ENCODE measurements at places on chromosomes 3 and 15. TPM values are rescaled to one million over a fixed set of nuclear protein-coding genes. Genes with fewer than 3 reads are reported as not detected.

Gene HIGD2B
- total RNA-seq = not detected

Gene SLC28A1
- total RNA-seq = not detected

Gene GOLGA8J
- 0.20 TPM for total RNA-seq

GRCh38 chr15:67839499-67839928 lies 331 bp downstream of the RNU6-1 start:
- H3K4me1 ChIP-seq = peaks cover 45% of the 10 kb centered on the region
- peaks cover 30% of the 10 kb centered on the region for H3K27me3 ChIP-seq
- peak overlapping the region; percentile 5 for H3K27ac ChIP-seq
- DNase-seq = peak; percentile 53
- peak overlapping the region; percentile 9 for H3K4me3 ChIP-seq

DNA sequence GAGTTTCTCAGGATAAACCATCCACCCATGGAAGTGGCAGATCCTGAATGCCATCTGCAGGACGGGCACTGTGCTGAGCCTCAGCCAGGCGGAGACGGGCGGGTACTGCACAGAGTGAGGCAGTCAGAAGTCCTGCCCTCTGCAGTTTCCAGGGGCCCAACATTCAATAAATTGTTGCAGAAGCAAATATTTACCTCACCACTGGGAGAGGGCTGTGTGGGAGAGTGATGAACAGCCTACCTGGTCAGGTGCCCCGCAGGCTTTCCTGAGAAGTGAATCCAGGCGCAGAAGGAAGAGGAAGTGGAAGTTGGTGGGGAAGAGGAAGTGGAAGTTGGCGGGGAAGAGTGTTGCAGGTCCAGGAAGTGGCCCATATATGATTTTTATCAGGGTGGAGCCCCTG lies 100.8 kb downstream of the SLCO3A1 start:
- DNase-seq = no peak
- peaks cover 24% of the 10 kb centered on the region for H3K4me1 ChIP-seq
- no peaks in the 10 kb centered on the region for H3K27me3 ChIP-seq
- H3K36me3 ChIP-seq = no peaks in the 10 kb centered on the region

- H3K4me1 ChIP-seq = no peaks in the 10 kb centered on the region
- H3K36me3 ChIP-seq = no peaks in the 10 kb centered on the region
- no peak overlapping the region for H3K27ac ChIP-seq
- no peak overlapping the region for H3K4me3 ChIP-seq
- H3K27me3 ChIP-seq = no peaks in the 10 kb centered on the region
- DNase-seq = no peak
These were observed 195.1 kb downstream of the DTWD1 start for GRCh38 chr15:49815950-49816349.

Gene SCAANT1
- not detected for total RNA-seq

Gene EID1
- 139 TPM for total RNA-seq

Gene CLN6
- 47.1 TPM for total RNA-seq

GRCh38 chr3:184523825-184524615 lies 37.6 kb upstream of the EPHB3 start:
- DNase-seq = no peak
- peaks cover 70% of the 10 kb centered on the region for H3K27me3 ChIP-seq
- H3K36me3 ChIP-seq = no peaks in the 10 kb centered on the region
- H3K4me1 ChIP-seq = peaks cover 9% of the 10 kb centered on the region

Gene GPR62
- not detected for total RNA-seq

- no peaks in the 10 kb centered on the region for H3K4me1 ChIP-seq
- no peak overlapping the region for H3K4me3 ChIP-seq
- no peak for DNase-seq
- H3K27me3 ChIP-seq = no peaks in the 10 kb centered on the region
These were observed 37.8 kb downstream of the CFAP100 start for GRCh38 chr3:126432361-126433104.

- no peak for DNase-seq
- H3K27me3 ChIP-seq = no peaks in the 10 kb centered on the region
- H3K4me3 ChIP-seq = no peak overlapping the region
- no peak overlapping the region for H3K27ac ChIP-seq
- H3K4me1 ChIP-seq = no peaks in the 10 kb centered on the region
- H3K36me3 ChIP-seq = no peaks in the 10 kb centered on the region
These were observed 19.3 kb upstream of the ATP10A start for GRCh38 chr15:25882466-25882865.

Gene CDHR4
- 7.8 TPM for total RNA-seq

Gene SUSD5
- 2.9 TPM for total RNA-seq

DNA sequence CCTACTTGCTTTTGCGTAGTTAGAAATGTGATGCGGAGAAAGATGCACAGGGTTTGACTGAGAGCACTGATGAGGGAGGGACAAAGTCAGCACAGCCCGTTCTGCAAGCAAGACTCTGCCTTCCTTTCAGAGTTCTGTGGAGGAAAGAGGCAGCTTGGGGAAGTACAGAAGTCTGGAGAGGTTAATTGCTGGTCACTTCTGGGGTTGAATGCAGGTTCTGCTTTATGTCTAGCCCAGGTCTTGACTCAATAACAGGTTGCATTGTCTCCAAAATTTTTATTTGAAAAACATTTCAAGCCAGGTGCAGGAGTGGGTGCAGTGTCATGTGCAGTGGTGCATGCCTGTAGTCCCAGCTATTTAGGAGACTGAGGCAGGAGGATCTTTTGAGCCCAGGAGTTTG lies 461.7 kb downstream of the NR2F2 start:
- DNase-seq = no peak
- no peak overlapping the region for H3K4me3 ChIP-seq
- no peak overlapping the region for H3K27ac ChIP-seq
- no peaks in the 10 kb centered on the region for H3K36me3 ChIP-seq

DNA sequence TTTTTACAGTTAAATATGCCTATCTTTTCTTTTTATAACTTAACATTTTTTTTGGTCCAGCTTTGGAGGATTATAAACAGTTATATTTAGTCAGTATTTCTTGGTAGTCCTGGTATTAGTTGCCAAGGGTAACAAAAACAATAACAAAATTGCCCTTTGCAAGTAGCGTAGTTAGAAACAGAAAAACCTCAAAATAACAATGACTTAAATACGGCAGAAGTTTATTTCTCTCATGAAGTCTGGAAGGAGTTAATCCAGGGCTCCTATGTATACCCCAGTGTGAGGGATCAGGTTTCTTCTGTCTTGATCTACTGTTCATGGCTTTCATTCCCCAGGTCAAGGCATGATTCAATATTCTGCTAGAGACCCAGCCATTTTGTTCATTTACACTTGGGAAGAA lies 14.1 kb upstream of the MYH15 start:
- H3K36me3 ChIP-seq = no peaks in the 10 kb centered on the region
- no peak overlapping the region for H3K4me3 ChIP-seq
- no peaks in the 10 kb centered on the region for H3K4me1 ChIP-seq
- peak; percentile 15 for DNase-seq

GRCh38 chr3:28267984-28268849 lies 26.8 kb downstream of the CMC1 start:
- no peaks in the 10 kb centered on the region for H3K27me3 ChIP-seq
- DNase-seq = no peak
- H3K36me3 ChIP-seq = peaks cover 4% of the 10 kb centered on the region
- no peak overlapping the region for H3K27ac ChIP-seq

DNA sequence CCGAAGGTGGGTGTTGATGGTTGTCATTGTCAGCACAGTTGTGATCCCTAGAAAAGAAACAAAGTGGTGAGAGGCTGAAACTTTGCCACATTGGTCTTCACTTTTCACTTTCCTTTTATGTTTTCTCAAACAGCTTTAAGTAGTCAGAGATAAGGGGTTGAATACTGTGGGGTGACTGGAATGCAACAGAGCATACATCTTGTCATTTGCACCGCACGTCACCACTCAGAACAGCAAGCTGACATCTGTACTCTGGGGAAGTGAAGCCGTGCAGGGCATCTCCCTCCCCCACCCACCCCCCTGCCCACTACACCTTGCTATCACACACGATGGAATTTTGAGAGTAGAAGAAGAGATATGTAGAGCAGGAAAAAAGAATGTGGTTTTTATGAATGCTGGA lies 211.7 kb downstream of the GABRB3 start:
- no peak overlapping the region for H3K27ac ChIP-seq
- H3K36me3 ChIP-seq = no peaks in the 10 kb centered on the region
- H3K4me1 ChIP-seq = no peaks in the 10 kb centered on the region
- no peaks in the 10 kb centered on the region for H3K27me3 ChIP-seq
- DNase-seq = no peak
- no peak overlapping the region for H3K4me3 ChIP-seq

DNA sequence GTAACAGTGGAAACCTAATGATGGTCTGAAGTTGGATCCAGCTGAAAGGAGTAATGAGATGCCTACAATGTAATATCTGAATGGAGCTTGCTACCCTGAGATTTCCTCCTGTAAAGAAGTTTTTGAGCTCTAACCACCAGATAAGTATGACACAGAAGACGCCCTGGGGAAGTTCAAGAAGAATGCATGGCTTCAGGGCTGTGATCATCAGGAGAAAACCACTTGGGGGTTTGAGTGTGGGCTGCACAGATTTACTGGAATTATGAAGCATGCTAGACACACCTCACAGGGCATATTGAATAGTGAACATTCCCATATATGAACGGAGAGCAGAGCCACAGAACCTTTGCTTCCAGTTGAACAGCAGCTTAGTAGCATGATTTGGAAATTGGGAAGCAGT lies 10.6 kb upstream of the CCDC80 start:
- H3K36me3 ChIP-seq = no peaks in the 10 kb centered on the region
- no peaks in the 10 kb centered on the region for H3K27me3 ChIP-seq
- no peak for DNase-seq

Gene ATG3
- 54.9 TPM for total RNA-seq

GRCh38 chr3:50160561-50160983 lies 5.4 kb downstream of the SEMA3F start:
- DNase-seq = no peak
- H3K27me3 ChIP-seq = no peaks in the 10 kb centered on the region
- H3K36me3 ChIP-seq = peaks cover 4% of the 10 kb centered on the region
- H3K27ac ChIP-seq = peak overlapping the region; percentile 62
- peaks cover 59% of the 10 kb centered on the region for H3K4me1 ChIP-seq
- no peak overlapping the region for H3K4me3 ChIP-seq

GRCh38 chr15:43878446-43878845 lies 51.6 kb downstream of the WDR76 start:
- H3K36me3 ChIP-seq = no peaks in the 10 kb centered on the region
- no peak overlapping the region for H3K4me3 ChIP-seq
- H3K27me3 ChIP-seq = no peaks in the 10 kb centered on the region

Gene SLCO3A1
- total RNA-seq = 56.3 TPM

DNA sequence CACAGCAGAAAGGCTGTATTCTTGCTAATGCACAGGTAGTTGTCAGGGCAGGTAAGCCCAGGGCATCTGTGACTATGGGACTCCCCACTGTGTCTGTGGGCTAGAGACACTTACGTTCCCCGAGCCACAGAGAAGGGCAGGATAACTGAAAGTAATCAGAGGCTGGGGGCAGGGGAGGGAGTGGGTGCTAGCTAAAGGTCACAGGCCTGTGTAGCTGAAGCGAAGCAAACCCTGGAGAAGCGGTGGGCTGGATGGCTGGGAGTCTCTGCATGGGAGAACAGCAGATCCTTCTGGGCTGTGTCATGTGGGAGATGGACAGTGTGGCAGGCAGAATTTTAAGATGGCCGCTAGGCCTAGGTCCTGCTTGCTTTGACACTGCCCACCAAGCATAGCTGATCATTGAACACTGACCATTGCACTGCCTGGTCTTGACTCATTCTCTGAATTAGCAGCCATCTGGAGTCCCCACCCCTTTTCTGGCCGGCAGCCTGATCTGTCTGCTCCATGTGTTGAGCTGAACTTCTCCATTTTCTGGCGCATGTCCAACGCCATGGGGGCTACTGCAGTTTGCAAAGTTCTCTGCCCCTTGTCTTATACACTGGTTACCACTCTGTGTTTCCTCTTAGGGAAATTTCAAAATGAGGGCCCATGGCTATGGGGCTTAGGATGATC lies 110.0 kb downstream of the DGKG start:
- no peak overlapping the region for H3K4me3 ChIP-seq
- H3K27me3 ChIP-seq = no peaks in the 10 kb centered on the region

- no peaks in the 10 kb centered on the region for H3K4me1 ChIP-seq
- no peak overlapping the region for H3K27ac ChIP-seq
These were observed 35.2 kb downstream of the PYGO1 start for GRCh38 chr15:55552926-55553325.

GRCh38 chr3:119294696-119295671 lies 801 bp downstream of the ARHGAP31 start:
- H3K27ac ChIP-seq = peak overlapping the region; percentile 99
- peak overlapping the region; percentile 83 for H3K4me3 ChIP-seq
- DNase-seq = peak; percentile 65
- no peaks in the 10 kb centered on the region for H3K27me3 ChIP-seq

- DNase-seq = no peak
- H3K27me3 ChIP-seq = peaks cover 3% of the 10 kb centered on the region
- no peak overlapping the region for H3K27ac ChIP-seq
- H3K36me3 ChIP-seq = no peaks in the 10 kb centered on the region
These were observed 79.0 kb upstream of the ARRDC4 start for GRCh38 chr15:97881346-97881965.

DNA sequence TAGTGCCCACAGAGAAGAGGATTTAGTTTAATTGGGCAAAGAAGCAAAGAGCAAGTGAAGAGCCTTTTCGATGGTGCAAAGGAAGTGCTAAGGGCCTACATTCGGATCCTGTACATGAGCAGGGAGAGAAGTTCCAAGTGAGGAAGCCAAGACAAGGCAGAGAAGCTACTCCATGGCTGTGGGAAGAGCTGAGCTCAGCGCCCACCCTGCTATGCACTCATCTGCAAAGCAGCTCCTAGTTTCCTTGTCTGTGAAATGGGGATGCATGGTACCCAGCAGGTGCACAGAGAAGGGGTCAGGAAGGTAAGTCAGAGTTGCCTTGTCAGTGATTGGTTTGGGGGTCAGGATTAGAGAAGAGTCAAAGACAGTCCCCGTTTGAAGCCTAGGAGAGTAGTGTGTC lies 126.5 kb downstream of the PDE8A start:
- H3K27ac ChIP-seq = no peak overlapping the region
- H3K4me3 ChIP-seq = no peak overlapping the region
- H3K27me3 ChIP-seq = no peaks in the 10 kb centered on the region
- no peak for DNase-seq

GRCh38 chr3:3087716-3088465 lies 22.3 kb downstream of the IL5RA start:
- no peaks in the 10 kb centered on the region for H3K4me1 ChIP-seq
- H3K4me3 ChIP-seq = no peak overlapping the region
- H3K27me3 ChIP-seq = no peaks in the 10 kb centered on the region
- DNase-seq = no peak
- no peak overlapping the region for H3K27ac ChIP-seq

DNA sequence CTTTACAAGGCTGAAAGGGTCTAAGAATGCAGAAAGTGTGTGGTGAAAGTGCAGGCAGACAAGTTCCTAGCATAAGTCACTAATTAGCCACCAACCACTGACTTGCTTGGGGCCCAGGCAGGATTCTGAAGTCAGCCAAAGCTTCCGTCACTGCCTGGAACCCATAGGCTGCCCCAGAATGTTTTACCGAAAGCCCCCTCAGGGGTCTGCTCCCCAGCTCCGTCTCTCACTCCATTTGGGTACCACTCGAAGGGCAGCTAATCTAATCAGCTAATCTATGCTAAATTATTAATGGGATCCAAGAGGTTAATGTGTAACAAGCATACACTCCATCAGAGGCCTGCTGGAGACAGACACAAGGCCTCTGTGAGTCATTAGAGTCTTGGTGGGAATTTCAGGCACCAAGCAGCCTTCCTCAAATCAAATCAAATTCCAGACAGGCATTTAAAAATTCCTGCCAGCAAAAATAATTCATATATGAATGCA lies 13.2 kb downstream of the ADAMTS9 start:
- peaks cover 5% of the 10 kb centered on the region for H3K36me3 ChIP-seq
- no peaks in the 10 kb centered on the region for H3K27me3 ChIP-seq
- H3K4me1 ChIP-seq = peaks cover 6% of the 10 kb centered on the region
- no peak overlapping the region for H3K4me3 ChIP-seq
- H3K27ac ChIP-seq = no peak overlapping the region

- DNase-seq = peak; percentile 81
- no peaks in the 10 kb centered on the region for H3K36me3 ChIP-seq
- no peaks in the 10 kb centered on the region for H3K27me3 ChIP-seq
- H3K27ac ChIP-seq = no peak overlapping the region
- H3K4me1 ChIP-seq = peaks cover 21% of the 10 kb centered on the region
These were observed 1.9 kb upstream of the SPG21 start for GRCh38 chr15:64991536-64992135.

All from lung (tissue), 17 donors.